AG04450 (cell line): ENCODE measurements at places on chromosomes 7 and 10.

GRCh38 chr10:529468-530230 is 159.8 kb downstream of the DIP2C start:
- no peak for DNase-seq

DNA sequence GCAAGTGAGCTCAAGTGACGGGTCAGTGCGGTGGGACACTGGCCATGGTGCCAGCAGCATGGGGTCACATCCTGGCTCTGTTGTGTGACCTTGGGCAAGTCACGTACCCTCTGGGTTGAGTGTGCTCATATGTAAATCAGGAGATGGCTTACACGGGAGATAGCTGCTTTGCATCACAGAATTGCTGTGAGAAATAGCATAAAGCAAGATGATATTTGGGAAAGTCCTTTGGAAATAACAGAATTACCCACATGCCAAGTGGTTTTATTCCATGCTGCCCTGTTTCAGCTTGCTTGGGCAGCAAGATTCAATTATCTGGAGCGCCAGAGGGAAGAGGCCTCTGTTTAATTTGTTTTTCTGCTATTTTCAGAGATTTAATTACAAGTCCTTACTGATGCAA is 48.9 kb downstream of the LYZL2 start:
- no peak for DNase-seq

DNA sequence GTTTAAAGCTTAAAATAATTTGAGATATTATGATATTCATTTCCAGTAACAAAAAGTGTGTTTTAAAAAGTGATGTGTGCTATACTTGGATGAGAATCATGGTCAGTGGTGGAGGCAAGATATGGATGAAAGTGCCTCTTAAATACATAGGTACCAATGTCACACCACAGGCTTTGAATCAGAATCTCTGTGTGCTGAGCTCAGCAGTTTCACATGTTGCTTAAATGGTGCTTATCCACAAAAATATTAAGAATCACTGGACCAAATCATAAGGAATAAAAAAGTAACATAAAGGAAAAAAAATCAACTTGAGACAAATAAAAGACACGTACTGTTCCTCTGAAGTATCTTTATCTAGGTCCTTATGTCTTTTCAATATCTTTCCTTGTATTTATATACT is 850.5 kb upstream of the POT1 start:
- no peak for DNase-seq

- DNase-seq: no peak
Observed at GRCh38 chr10:3681642-3682554, 103.1 kb downstream of the KLF6 start.

DNA sequence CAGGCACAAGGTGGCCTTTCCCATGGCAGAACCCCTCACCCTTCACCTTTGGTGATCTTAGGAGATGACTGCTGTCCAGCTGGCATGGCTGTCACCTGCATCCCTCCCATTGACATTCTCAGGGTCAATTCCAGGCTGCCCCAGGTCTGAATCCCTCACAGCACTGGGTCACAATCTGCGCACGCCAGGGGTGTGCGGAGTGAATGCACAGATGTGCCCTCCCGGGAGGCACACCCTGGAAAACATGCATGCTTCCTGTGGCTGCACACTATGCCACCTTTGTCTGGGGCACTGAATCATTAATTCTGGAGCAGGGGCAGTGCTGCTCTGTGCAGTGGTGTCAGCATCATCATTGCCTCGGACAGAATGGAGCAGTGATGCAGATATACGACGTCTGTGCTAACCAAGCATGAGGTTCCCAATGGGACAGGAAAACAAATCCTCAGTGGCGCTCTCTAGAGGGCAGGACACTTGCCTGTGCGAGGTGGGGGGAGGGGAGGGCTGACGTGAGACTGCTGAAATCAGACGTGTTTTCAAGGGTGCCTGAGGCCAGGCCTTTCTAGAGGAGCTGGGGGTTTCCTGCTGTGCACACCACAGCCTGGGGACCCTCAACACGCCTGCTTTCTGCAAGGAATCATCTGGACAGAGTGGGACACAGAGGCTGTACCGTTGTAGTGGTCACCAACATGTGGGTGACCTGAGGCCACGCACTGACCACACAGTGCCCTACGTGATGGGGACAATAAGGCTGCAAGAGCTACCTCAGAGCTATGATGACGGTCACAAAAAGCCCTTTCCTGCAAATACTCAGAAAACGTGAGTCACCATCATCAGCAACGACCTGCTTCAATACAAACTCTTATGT is 77.9 kb downstream of the HIPK2 start:
- no peak for DNase-seq

DNA sequence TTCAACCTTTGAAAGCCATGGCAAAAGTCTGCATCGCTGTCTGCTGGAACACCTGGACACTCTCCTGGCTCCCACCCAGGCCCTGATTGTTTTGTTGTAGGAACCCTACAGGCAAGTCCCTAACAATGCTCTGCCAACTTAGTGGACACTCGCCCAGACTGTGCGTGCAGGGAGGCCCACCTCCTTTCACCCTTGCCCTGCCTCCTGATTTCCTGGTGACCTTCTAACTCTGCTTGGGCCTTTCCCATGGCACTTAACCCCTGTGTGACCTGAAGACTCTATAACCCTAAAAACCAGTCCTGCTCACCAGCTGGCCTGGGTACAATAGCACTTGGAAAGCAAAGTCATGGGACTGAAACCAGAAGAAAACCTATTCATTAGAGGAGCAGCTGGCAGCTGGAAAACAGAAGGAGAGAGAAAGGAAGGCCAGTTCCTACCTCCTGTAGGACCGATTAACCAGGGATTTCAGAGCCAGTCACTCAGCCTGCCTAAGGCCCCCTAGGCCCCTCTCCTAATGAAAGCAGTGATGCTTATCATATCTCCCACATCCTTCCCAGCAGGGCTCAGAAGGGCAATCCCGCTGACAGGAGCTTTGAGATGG is 82.7 kb upstream of the KMT2E start:
- no peak for DNase-seq

DNA sequence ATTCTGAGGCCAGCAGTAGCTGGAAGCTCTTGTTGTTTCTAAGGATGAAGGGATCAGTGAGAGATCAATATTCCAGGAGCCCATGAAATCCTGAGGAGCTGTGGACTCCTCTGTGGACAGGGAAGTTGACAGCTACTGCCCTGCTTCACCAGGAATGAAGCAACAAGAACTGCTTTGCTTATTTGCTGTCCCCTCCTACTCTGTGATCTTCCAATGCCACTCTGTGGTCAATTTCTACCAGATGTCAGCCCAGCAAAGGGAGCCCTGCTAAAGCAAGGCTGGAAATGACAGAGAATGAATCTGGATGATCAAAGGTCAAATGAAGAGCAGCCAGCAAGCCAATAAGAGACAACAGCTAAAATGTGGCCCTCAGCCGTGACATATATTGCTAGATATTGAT is 227.5 kb upstream of the CHRM2 start:
- DNase-seq: no peak

DNA sequence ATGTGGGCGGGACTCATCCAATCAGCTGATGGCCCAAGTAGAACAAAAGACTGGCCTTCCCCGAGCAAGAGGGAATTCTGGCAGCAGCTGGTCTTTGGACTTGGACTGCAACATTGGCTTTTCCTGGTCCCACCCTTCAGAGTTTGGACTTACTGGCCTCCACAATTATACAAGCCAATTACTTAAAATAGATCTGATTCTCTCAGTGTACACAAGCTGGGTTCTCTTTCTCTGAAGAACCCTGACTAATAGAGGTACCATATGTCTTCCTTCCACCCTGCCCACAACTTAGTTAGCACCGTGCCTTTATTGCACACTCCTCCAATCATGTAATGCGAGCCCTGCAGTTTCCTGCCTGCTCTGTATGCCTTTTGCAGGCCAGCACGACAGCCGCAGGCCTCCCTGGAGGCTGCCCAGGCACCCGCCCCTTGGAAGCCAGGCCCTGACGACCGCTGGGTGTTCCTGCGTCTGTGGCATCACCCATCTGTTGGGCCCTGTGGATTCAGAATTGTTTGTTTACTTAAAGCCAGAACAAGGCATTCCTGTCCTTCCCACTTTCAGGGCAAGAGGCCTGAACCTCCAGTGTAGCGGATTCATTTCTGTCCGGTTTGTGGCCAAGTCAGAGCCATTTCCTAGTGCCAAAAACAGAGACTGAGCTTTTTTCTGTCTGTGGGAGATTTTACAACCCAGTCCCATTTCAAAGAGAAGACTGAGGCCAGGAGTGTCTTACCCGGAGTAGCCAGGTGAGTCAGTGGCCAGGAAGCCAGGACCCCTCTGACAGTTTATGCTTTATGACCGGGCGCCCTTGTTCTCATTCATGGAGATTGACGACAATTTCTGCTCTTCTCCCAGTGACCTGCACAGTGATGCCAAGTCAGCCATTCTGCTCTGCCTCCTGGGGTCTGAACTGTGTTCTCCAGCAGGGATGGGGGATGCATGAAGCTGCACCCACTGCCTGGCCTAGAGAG is 968 bp upstream of the INMT start:
- DNase-seq: peak; percentile 89

DNA sequence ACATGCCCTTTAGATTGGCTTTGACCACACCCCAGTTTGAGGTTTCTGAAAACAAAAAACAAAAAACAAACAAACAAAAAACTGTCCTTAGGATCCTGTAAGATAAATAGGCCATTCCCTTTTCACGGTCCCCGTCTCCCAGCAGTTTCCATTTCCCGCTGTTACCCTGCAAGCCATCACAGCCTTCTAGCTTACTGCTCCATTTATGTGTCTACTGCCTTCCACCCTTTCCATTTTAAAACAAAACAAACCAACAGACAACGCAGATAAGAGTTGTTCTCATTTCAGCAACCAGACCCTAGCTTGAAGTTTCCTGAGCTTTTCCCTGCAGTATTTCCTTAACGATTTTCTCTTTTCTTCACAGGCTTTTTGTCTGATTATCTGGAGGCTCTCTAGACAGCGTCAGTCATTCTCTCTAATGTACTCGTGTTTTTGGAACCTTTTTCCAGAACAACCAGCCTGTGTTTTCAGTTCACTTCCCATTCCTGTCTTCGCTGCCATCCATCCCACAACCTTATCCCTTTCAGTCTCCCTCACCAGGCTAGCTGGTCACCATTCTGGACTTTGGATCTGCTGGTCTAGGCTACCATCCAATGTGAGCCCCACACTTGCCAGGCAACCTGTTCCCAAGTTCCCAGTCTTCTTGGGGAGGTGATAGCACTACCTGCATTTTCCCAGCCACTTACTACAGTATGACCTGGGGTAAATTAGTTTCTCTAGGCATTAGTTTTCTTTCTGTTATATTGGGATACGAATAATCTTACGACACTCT is 317.3 kb upstream of the FZD1 start:
- no peak for DNase-seq

- DNase-seq: no peak
Observed at GRCh38 chr10:90847436-90847835, 10.4 kb downstream of the HTR7 start.

DNA sequence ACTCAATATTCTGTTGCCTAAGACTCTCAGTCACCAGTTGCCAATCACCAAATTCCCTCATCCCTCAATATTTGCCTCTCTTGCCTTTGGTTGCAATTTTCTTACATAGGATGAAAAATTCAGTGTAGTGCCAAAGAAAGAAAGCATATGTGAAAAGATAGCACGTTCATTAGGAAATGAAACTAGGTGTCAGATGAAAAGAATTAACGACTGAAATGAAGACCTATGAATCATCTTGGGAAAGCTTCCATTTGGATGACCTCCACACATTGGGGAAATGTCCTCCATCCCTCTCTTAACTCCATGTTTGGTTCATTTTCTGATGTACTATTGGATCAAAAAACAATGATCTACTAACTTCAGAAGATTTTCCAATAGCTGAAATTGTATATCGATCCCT is 145.1 kb upstream of the MEOX2 start:
- DNase-seq: no peak

DNA sequence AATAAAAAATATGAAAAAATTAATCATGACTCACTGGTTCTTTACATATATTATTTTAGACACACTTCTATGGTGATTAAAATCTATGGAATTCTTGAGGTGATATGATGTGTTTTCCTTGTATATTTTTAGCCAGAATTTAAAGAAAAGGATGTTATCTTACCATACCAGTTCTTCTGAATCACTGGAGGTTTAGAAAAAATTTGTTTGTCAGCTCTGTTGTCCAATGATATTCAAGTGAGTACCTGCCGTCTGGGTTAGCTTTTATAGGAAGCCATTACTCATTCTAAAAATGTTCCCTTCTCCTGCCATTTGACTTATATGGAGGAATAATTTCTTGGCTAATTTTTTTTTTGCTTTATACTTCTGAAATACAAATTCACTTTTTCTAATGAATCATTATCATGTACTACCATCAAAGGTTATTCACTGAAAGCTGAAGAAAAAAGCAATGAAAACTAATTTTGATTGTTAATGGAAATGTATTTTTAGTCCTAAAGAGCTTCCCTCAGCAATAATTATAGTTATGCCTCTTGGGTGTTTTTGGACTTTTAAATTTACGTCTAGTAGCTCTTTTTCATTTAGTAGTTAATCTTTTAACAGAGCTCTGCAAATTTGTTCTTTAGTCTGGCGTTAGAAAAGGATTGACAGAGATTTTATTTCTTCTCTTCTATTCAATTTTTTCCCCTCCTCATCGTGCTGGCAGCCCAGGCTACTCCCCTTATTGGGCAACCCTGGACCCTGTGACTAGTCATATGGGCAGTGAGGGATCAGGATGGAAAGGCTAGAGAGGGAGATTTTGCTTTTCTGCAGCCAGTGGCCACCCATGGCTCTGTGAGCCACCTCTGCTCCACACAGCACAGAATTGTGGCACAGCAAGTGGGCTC is 434.2 kb downstream of the LRMDA start:
- DNase-seq: no peak

DNA sequence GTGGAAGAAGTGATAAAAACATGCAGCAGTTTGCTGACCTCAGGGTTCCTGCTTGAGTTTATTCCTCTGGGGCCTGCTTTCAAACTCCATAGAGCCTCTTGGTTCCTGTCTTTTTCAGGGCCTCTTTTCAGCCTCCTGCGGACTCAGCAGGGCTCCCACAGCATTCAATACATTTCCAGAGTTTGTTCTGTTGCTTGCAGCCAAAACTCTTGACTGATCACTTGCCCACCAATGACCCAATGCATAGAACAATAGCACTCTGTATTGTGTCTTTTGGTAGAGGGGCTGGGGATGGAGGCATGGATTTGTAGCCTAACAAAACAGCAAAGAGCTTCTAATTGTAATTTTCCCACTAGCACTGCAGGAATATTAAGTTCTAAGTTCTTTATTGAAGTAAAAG is 50.8 kb upstream of the CREB5 start:
- no peak for DNase-seq

DNA sequence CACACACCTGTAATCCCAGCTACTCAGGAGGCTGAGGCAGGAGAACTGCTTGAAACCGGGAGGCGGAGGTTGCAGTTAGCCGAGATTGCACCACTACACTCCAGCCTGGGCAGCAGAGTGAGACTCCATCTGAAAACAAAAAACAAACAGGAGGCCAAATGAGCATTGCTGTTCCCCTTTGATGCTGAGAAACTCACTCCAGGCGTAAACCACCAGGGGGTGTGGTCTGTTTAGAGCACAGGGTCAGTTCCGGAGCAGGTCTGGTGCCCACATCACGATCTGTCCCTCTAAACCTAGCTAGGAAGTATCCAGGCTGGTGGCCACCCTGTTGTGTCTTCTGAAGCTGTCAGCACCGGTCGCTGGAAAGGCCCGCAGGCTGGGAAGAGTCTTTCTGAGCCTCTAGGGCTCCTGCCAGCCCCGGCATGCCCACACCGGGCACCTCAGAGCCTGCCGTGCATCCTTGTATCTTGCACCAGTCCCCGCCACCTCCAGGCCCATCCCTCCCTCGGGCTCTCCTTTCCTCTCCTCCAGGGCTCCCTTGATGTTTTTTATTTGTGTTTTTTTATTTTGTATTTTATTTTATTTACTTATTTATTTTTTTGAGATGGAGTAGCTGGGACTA is 66.3 kb upstream of the SH2B2 start:
- DNase-seq: no peak
